ENCODE measurements at places on chromosomes 7 and 10.

DNA sequence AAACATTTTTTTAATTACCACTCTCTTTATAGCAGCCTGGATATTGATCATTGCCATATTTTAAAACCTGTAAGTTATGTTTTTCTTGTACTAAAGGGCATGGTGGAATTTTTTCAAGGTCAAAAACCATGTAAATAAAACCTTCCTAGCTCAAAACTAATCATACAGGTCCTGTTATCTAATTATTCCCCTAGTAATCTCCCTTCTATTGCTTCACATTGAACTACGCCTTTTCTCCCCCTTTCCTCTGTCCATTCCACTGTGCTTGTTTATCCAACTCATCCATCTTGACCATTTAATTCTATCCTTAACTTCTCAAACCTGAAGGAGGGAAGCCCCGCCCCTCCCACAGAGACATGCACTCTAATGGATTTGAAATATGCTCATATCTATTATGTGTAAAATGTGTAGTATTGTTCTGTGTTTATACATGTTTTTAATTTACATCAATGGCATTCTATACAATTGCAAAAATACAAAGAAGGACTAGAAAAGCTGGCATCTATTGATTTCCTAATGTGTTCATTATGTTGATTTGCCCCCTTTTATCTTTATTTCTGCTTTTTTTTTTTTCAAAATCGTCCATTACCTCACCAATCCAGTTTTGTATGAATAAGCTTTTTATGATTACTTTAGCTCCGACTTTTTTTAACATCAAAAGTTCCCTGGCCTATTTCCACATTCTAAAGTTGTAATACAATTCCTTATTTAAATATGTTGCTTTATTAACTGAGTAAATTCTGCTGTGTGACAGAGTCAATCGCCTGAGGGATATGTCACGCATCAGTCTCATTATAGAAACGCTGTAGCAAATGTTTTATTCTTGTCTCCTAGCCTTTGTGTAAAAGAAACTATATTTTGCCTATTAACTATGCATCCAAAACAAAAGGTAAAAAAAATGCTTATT is 61.0 kb downstream of the MET start:
- DNase-seq = no peak

DNA sequence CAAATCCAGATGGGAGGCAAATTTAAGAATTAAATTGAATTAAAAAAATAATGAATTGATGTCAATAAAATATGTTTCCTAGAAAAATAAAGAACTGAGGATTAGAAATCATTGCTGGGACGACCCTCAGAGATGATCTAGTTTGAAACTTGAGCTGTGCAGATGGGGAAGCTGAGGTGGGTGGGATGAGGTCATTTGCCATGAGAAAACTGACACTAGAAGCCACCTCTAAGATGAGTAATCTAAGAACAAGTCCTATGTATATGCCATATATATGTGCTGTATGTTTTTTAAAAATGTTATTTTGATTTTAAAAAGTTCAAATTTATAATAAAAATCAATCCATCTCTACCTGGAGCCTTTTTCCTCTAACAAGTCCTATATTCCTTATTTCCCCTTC is 135.7 kb downstream of the RSU1 start:
- DNase-seq = no peak

- DNase-seq = peak; percentile 54
Measured at GRCh38 chr10:62732841-62733653, 71.5 kb upstream of the ADO start.

- no peak for DNase-seq
Measured at GRCh38 chr7:142771353-142771723, 568 bp downstream of the PRSS2 start.

GRCh38 chr7:158016180-158017097 is 571.2 kb downstream of the PTPRN2 start:
- no peak for DNase-seq

DNA sequence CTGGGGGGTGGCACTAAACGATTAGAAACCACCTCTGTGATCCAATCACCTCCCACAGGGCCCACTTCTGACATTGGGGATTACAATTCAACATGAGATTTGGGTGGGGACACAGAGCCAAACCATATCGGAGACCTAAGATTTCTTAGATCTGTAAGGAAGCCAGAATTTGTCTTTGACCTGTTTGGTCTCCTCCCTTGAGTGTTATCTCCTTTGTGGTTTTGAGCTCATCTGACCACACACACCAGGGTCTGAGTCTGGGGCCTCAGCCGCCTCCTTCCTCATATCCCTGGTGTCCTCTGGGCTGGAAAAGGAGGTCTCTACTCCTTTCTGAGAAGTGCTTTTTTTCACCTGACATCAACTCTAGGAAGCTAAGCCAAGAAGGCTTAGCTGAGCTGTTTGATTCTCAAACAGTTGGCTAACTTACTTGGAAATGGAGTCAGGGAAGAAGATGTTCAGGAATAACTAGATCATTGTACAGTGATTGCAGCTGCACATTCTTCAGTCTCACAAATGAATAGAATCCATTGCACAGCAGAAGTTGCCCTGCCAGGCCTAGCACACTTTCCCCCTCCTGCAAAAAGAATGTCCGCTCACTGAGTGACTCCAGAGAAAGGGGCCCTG is 167.4 kb downstream of the ARHGAP21 start:
- DNase-seq = no peak

- no peak for DNase-seq
Measured at GRCh38 chr10:29865700-29866355, 193.6 kb downstream of the JCAD start.

DNA sequence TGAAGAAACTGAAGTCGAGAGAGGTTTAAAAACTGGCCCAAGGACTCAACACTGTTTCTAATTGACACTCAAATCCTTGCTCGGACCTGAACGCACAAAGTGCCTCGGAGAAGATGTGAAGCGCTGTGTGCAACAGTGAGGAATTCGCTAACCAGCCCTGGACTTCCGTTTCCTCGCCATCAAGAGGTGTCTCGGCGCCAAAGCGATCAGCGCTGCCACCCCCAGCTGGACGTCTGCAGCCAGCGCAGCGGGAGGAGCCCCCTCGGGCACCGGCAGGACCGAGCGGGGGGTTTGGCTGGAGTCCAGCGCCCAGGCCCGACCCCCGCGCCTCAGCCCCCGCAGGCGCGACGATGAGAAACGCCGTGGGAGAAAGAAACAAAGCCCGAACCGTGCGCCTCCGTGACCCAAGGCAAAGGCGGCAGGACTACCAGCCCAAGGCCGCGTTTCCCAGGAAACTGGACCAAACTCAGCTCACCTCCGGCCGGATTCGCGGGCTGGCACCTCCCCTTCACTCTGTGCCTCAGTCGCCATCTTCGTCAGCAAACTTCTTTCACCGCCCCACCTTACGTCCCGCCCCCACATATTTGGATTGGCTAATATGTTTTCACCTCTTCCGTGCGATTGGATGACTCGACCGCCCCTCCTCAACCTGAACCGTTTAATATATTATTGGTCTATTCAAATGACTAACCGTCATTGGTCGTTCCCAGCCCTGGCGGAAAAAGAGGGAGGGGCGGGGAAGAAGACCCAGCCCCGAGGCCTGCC is at the start of gene ARHGAP19:
Gene ARHGAP19 (minus strand): TSS at position 541 of the 765 bp plus-strand sequence. CDS start 10 bp downstream, at position 531.
- DNase-seq = peak; percentile 97

GRCh38 chr10:77408259-77408658 is 229.3 kb downstream of the KCNMA1 start:
- no peak for DNase-seq

DNA sequence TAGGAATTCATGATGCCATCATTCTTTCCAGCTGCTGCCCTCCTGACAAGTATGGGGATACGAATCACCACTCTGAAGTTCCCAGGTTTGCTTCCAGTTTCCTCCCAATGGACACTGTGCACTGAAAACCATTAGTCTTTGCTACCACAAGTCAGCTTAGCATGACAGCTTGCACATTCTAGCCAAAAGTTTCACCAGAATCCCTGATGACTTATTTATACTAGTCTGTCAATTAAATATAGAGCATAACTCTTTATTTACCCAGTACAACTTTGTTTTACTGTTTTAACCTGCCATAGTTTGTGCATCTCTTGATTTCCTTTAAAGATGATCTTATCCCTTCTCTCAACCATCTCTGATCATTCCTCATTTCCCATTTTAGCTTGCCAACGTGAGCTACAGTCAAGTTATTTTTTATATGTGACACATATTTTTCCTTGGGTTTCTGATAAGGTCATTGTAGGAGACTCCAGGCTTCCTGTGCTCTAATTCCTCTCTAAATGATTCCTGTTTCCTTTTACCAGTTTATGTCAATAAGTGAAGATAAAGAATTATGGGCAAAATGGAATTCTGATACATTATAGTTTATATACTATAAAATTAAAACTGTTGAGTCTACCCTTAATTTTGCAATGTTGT is 167.5 kb upstream of the MEOX2 start:
- DNase-seq = no peak

GRCh38 chr10:12637649-12638048 is 288.3 kb downstream of the CAMK1D start:
- no peak for DNase-seq

GRCh38 chr10:17836942-17837341 is 27.8 kb downstream of the MRC1 start:
- no peak for DNase-seq

DNA sequence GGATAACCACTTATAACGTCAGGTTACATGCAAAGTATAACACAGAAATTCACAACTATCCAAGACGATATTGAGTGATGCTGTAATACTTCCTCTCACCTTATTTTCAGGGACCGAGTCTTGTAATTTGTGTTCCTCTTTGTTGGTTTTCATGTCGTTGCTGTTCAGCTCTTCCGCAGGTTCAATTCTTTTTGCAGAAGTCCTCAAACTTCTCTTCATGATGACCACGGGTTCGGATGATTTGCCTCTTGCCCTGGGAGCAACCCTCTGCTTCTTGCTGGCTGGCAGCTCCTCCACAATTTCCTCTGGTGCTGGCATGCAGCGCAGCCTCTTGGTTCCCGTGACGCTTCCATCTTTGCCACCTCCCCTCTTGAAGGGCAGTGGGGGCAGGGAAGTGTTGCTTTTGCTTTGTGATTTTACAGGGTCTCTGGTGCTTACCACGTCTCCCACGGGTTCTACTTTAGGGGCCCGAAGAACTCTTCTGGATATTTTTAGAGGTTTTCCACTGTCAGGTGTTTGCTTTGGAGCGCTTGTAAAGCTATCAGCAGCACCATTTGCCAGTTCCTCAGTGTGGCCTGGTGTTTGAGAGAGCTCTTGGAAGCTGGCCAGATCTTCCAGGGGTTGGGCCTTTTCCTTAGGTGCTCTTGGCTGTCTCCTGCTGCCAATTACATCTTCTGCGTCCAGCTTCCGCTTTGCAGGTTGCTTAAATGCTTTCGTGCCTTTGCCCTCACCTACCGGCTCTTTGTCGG is 23.6 kb downstream of the MKI67 start:
- no peak for DNase-seq

- DNase-seq = peak; percentile 84
Measured at GRCh38 chr10:69629897-69630650, at the start of gene FAM241B. FAM241B (plus strand) TSS chr10:69630247; CDS start chr10:69631744, 1,497 bp downstream.

DNA sequence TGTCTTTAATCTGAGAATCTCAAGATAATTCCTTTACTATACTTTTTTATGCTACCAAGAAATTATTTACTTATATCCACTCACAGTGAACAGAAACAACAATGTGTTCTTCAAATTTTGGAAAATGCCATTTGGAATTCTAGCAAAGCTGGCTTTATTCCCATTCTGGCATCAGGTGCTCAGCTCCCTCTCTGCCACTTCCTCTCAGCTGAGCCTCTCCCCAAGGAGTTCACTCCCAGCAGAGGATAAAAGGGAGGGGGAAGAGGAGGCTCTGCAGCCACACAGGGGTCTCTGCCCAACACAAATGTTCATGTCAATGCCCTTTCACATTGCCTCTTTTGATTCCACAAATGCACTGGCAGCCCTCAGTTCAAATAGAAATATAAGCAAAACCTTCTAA is 116.9 kb downstream of the CPEB3 start:
- no peak for DNase-seq

DNA sequence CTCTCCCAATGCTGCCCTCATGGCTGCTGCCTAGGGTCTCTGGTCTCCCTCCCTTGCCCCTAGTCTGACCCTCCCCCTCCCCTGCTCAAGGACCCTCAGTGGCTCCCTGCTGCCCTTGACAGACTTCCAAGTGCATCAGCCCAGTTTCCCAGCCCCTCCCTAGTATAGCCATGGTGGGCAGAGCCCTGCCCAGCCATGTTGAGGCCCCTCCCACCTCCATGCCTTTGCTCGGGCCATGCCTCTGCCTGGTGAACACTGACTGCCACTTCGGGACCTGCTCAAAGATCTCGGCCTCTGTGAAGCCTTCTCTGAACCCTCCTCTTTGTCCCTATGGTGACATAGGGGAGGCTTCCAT is 73.2 kb downstream of the MYL10 start:
- DNase-seq = no peak
